ENCODE measurements at places on chromosomes 1 and 21. TPM values are rescaled to one million over a fixed set of nuclear protein-coding genes. Genes with fewer than 3 reads are reported as not detected.

- H3K27ac ChIP-seq, result no peak overlapping the region
- H3K36me3 ChIP-seq, result no peaks in the 10 kb centered on the region
- no peak overlapping the region for H3K4me3 ChIP-seq
- no peak for DNase-seq
Measured at GRCh38 chr1:61017651-61018050, 64.7 kb upstream of the NFIA start.

DNA sequence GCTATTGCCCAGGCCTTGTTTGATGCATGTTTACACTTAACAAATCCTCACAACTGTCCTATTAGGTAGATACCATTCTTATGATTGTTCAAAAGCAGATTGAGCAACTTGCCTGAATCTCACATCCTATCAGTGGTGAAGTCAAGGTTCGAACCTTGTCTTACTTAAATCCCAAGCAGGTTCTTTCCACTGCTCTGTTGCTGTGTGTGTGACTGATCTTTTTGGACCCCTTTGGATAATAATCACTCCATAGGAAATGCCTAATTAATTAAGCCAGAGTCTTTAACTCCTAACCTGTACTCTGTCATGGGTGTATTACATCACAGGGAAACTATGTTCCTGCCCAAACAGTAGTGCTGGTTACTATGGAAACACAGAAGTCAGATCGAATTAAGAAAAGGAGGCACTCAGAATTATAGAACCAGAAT, 84.2 kb downstream of the SPATA46 start:
- H3K27me3 ChIP-seq, result no peaks in the 10 kb centered on the region
- no peaks in the 10 kb centered on the region for H3K4me1 ChIP-seq
- H3K27ac ChIP-seq, result no peak overlapping the region
- H3K36me3 ChIP-seq, result no peaks in the 10 kb centered on the region
- DNase-seq, result no peak

DNA sequence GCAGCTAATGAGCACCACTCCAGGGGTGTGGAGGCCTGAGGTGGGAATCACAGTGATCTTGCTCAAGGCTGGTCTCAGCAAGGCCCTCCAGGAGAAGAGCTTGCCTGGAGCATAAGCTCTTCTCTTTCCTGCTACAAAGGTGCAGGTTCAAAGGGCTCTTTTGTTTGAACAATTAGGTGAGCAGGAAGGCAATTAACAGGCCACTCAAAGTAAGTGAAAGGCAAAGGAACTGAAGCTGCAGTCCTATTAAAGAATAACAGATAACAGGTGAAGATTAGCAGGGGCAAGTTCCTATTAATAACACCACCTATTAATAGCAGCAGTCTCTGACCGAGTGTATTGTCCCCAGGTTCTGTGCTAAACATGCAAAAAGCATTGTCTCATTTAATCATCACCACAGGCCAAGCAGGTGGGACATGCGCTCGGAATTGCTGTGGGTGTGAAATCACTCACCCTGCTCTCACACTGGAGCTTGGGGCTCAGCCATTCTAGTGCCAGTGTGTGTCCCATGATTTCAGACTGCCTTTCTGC, 113.8 kb downstream of the RHOU start:
- no peak for DNase-seq
- no peak overlapping the region for H3K4me3 ChIP-seq
- H3K36me3 ChIP-seq, result no peaks in the 10 kb centered on the region
- H3K27me3 ChIP-seq, result no peaks in the 10 kb centered on the region
- H3K4me1 ChIP-seq, result peaks cover 26% of the 10 kb centered on the region

- DNase-seq, result no peak
- no peaks in the 10 kb centered on the region for H3K36me3 ChIP-seq
- no peaks in the 10 kb centered on the region for H3K4me1 ChIP-seq
- H3K27me3 ChIP-seq, result no peaks in the 10 kb centered on the region
- H3K4me3 ChIP-seq, result no peak overlapping the region
Measured at GRCh38 chr1:21045351-21045750, 131.3 kb downstream of the EIF4G3 start.

The FCER1A gene
- total RNA-seq, result 1.0 TPM

- no peak overlapping the region for H3K4me3 ChIP-seq
- H3K27ac ChIP-seq, result peak overlapping the region; percentile 99
- H3K36me3 ChIP-seq, result no peaks in the 10 kb centered on the region
- no peak for DNase-seq
Measured at GRCh38 chr1:206925106-206925736, 3.5 kb upstream of the FCMR start.

The OR2T11 gene
- total RNA-seq, result under 0.01 TPM

The ANGPTL3 gene
- not detected for total RNA-seq
